ENCODE measurements at places on chromosomes 6 and 20. TPM values are rescaled to one million over a fixed set of nuclear protein-coding genes. Genes with fewer than 3 reads are reported as not detected.

DNA sequence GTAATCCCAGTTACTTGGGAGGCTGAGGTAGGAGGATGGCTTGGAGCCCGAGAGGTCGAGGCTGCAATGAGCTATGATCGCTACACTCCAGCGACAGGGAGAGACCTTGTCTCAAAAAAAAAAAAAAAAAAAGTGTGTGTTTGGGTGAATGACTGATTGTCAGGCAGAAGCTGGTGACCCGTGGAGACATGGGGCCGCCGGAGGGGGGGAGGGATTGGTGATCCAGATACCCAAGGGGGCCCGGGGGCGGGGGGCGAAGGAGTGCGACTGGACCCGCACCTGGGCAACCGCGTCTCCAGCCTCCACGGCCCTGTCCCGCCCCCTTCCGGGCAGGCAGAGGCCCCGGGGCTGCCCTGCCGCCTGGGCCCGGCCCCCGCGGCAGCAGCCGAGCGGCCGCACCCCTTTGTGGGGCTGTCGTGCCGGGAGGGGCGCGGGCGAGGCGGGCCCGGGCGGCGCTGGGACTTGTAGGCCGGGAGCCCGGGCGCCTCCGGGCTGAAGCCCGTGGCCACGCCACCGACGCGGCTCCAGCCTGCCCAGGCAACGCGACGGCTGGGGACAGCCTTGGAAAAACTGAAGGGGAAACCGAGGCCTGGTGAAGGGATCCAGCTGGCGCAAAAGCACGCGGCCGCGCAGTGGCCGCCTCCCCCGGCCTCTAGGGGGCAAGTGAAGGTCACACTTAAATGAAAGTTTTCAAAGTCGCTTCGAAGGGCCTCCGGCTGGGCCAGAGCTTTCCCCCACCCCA is 2.1 kb upstream of the RBM38 start:
- peak; percentile 50 for DNase-seq

GRCh38 chr6:72770959-72771358 is 149.1 kb downstream of the KCNQ5 start:
- DNase-seq: no peak

- DNase-seq: no peak
Measured at GRCh38 chr6:25340431-25341202, 61.4 kb downstream of the CARMIL1 start.

GRCh38 chr6:13787137-13787536 is 27.2 kb downstream of the MCUR1 start:
- DNase-seq: no peak

- DNase-seq: no peak
Measured at GRCh38 chr20:48600470-48600945, 227.3 kb downstream of the PREX1 start.

GRCh38 chr6:169263836-169264608 is 10.4 kb upstream of the THBS2 start:
- no peak for DNase-seq

The TAAR6 gene
- not detected for total RNA-seq

The ZFAND3 gene
- total RNA-seq: 14.7 TPM

The EEF1A2 gene
- total RNA-seq: 224 TPM

The BANF2 gene
- not detected for total RNA-seq

Measured in NCI-H460 (cell line).